Transverse colon (tissue), 4 donors: ENCODE measurements at places on chromosomes 2 and 18. TPM values are rescaled to one million over a fixed set of nuclear protein-coding genes. Genes with fewer than 3 reads are reported as not detected.

DNA sequence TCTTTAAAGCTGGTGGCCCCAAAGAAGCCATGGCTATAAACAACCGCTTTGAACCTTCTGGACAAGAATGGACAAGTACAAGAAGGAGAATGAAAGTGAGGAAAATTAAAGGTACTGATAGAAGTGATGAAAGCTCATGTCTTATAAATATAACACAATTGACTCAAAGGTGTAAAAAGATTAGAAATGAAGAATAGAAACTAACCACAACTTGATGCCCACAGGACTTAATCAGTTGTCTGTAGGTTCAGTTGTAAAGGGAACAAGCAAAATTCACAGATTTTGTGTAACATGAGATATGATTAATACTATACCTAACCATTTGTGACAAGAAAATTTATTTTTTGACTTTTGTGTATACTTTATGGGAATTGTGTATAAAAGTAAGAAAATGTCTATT, 135.7 kb downstream of the NUP35 start:
- DNase-seq = no peak

- DNase-seq = peak; percentile 54
Measured at GRCh38 chr2:24456599-24457556, 34.2 kb upstream of the NCOA1 start.

DNA sequence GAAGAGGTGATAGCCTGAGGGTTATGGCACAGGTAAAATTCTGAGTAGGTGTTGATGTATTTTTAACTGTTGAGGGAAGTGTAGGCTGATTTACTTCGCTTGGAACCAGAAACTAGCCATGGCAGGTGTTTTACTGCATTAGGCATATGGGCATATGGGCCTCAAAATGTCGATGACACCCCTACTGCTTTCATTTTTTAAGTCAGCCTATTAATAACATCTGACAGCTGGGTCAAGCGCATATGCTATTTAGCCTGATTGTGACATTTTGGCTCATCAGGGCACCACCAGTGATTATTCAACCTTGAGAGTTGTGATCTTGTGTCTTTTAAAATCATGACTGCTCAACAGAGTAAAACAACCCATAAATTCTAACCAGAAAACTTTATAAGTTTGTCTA, 1396.9 kb upstream of the NXPH2 start:
- DNase-seq = no peak

- DNase-seq = peak; percentile 54
Measured at GRCh38 chr2:172710584-172711047, 25.0 kb upstream of the RAPGEF4 start.

- no peak for DNase-seq
Measured at GRCh38 chr2:16615246-16615645, 50.4 kb downstream of the CYRIA start.

DNA sequence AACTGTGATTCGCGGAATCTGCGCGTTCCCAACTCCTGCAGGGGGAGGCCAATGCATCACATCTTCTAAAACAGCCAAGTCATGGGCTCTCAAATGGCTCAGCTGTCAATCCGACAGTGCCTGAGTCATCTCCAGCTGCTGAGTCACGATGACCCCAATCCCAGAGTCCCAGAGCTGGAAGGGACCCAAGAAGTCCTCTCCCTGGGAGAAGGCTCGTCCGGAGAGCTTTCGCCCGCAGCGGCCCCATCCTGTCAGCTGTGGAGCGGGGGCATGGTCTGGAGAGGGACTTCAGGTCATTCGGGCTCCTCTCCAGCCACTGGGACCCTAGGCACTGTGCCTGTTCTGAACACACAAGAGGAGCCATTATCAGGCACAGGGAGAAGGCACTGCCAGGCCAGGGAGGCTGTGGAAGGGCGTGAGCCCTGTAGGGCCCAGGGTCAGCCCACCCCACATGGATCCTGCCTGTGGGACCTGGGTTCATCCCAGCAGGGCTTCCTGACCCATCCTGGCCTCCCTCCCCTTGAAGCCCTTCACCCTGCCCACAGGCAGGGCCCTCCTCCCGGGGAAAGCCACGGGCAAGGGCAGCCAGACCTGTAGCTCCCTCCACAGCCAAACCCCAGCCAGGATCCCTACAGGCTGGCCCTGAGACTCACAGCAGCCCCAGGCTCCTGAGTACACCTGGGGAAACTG, 47.6 kb upstream of the GPC1 start:
- DNase-seq = peak; percentile 48

DNA sequence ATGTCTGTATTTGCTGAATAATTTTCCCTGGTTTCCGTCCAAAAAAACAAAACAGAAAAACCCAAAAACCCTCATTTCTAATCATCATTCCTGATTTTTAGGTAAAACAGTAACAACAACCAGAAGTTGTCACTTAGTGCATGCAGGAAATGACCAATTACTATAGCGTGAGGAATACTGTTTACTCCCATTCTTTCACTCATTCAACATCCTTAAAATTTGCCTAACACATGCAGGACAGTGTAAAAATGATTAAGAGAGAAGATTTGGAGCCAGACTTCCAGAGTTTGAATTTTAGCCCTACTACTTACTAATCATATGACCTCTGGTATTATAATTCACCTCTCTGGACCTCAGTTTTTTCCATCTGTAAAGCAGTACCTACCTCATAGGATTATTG, 83.1 kb downstream of the FIGN start:
- DNase-seq = no peak

DNA sequence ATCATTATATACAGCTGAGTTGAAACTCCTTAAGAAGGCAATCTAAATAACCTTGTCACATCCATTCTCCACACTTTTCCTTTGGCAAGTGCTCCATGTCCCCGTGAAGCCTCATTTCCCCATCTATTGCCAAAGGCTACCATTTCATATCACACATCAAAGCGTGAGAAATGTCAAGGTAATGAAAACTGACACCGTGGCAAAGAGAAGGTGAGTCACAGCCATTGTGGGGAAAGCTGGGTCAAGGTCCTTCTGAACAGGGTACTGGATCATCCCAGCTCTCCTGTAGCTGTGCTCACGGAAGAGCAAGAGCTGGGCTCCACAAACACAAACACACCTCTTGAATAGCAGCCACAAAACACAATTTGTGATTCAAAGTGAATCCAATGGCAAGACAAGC, 58.2 kb upstream of the REG3G start:
- DNase-seq = no peak

DNA sequence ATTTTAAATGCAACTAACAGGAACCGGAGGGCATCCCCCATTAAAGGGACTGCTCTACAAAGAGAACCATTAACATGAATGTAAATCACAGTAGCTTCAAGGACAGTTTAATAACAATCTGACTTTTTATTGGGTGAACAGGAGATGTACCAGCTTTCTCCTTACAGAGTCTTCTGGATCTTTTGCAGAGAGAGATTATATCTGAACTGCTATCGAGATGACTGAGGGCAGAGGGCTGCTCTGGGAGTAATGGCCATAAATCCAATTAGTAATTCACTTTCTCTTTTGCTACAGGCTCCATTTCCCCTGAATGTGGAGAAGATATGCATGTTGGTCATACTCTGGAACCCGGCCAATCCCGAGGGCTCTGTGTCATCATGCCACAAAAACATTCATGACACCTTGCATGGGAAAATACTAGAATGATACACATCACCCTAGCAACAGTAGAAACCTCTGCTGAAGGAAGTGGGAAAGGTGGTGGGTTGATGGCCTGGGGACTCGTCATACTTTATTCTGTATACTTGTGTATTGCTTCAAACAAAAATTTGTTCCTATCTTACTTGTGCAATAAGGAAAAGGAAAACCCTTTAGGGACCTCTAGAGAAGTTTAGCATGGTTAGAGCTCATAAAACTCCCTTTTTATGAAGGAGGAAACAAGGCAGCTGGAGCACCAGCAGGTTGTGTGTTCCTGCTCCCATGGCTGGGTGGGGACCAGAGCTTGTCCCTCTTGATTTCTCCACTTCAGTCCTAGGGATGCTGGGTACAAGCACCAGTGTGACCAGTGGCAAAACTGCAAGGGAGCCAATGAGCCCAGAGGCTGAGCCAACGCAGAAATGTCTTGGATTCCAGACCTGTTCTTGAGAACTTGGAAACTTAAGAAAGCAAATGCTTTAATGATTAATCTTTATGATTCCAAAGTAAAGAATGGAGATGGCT, 26.0 kb downstream of the CTAGE1 start:
- peak; percentile 74 for DNase-seq

GRCh38 chr2:27380626-27381545, at the start of gene ZNF513:
TSS of gene ZNF513 (minus strand) at chr2:27380734. CDS start at chr2:27380526, 208 bp downstream.
- peak; percentile 97 for DNase-seq

DNA sequence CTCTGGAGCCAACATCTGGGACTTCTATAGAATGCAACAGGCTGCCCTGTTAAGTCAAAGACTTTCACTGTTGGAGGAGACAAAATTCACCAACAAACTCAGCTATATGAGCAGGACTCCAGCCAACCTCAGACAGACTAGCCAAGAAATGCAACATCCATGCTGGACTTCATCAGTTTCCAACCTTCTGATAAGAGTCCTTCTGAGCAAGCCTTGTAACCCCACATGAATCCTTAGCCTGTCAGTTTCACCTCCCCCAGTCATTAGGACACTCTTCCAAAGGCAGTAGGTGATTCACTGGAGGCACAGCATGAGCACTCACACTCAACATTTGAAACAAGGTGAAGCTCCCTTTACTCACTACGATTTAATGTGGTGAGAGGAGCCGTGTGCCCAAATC, 5.8 kb downstream of the TBC1D8 start:
- no peak for DNase-seq

GRCh38 chr2:208099682-208100470, 24.4 kb downstream of the CRYGD start:
- DNase-seq = no peak

DNA sequence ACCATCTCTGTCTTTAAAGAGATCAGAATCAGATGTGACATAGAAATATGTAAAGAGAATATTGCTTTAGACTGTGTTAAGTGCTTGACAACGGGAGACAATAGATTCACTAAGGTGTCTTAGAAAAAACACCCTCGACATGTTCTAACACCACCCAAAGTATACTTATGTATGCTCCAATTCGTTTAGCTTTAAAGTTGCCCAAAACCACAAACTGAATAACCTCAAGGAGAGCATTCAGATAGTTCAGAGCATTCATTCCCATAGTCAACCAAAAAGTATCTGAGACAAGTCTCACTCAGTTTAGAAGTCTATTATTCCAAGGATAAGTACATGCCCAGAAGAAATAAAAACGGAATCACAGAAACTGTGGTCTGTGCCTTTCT, 96.4 kb downstream of the KYNU start:
- DNase-seq = no peak

DNA sequence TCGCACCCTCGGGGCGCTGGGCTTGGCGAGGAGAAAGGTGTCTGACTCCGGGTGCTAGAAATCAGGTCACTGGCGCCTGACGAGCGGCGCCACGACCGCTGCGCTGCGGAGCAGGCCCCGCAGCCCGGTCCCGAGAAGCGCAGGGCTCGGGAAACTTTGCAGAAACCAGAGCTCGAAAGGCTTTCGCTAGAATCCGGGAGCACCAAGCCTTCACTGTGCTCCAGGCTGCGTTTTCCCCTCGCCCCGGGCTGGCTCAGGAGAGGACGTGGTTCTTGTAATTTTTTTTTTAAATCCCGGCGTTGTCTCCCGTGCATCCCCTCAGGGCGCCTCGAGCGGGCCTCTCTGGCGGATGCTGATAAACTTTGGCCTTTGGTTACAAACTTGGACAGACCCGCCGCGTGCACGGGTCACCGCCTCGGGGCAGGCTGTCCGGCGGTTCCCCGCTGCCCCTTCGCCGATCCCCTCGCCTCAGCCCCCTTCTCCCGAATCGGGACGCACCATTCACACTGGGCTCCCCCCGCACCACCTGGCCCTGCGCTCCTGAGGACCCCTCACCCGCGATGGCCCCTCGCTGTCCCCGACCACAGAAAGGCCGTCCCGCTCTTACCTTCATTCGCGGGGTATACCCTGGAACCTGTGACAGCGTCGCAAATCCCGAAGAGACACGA, 419 bp downstream of the EPHA4 start:
- peak; percentile 33 for DNase-seq

GRCh38 chr2:174473796-174474195, 13.0 kb downstream of the GPR155 start:
- DNase-seq = no peak

- DNase-seq = peak; percentile 82
Measured at GRCh38 chr2:191245046-191245868, at the start of gene MYO1B. TSS of gene MYO1B (plus strand) at chr2:191245404. CDS start at chr2:191276896, 31,492 bp downstream.

The FAM124B gene
- total RNA-seq = not detected

The CLEC4F gene
- total RNA-seq = not detected

The CAPN14 gene
- 0.14 TPM for total RNA-seq

The VWC2L gene
- total RNA-seq = not detected

The PLCL1 gene
- 3.7 TPM for total RNA-seq

The OSBPL6 gene
- 4.0 TPM for total RNA-seq
